ENCODE measurements at places on chromosomes 7 and 10.

GRCh38 chr7:110358028-110358427, 732.9 kb upstream of the LRRN3 start:
- no peak for DNase-seq

- no peak for DNase-seq
Measured at GRCh38 chr10:108735380-108735779, 1187.9 kb downstream of the XPNPEP1 start.

DNA sequence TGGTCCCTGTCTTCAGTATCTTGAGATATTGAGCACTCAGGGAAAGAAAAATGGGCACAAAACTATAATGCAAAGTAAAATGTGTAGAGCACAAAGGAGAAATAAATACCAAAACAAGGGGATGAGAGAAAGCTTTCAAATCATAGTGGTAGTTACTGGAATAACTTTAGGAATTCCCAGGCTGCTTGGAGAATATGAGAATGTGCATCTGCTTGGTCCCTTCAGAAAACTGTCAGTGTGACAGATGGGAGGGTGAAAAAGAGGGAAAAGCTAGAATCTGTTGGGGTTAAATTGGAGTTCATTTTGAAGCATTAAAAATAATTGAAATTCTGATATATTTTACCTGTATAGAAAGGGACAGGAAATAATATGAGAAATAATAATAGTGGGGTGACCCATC, 15.3 kb downstream of the ST7 start:
- no peak for DNase-seq

- DNase-seq, result no peak
Measured at GRCh38 chr10:31120392-31120791, 88.7 kb upstream of the ZNF438 start.

- no peak for DNase-seq
Measured at GRCh38 chr7:141208539-141208938, 134.7 kb downstream of the TMEM178B start.

DNA sequence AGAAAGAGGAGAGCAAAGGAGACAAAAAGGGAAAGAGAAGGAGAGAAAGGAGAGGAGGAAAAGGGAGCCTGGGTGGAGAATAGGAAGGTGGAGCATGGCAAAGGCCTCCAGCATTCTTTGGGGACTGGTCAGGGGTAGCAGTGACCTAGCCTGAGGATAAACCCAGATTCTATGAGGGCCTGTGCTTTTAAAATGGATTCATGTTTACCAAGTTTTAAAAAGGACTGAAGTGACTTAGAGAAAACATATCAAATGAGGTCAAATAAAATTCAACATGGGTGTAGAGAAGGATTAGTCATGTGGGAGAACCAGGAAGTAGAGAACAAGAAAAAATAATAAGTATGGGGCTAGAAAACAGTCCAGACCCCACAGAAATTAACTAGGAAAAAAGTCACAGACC, 20.7 kb downstream of the CREB3L2 start:
- DNase-seq, result no peak

DNA sequence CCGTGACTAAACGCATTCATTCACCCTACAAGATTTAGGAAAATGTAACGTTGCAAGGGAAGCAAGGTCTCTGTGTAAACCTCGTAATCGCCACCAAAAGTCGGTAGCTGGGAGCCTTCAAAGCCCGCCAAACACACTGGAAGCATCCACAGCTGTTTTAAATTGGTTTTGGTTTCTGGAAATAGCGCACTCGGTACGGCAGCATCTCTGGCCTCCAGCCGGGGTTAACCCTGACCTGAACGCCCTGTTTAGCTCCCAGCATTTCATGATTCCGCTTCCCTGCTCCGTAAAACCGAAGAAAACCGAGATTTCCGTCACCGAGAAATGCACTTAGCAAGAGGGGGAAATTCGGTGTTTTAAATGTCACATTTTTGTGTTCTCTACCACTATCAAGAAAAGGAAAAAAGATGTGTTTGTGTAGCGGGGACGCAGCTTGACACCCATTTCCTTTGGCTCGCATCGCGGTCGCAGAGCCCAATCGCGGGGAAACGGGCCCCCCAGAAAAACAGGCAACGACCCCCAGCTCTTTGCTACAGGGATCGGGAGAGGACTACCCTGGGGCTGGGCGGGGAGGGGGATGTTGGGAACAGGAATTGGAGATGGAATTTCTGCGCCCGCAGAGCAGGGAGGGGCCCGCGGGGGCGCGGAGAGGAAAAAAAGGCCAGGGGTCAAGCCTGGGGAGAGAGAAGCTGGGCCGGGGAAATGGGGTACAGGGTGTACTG, 646 bp downstream of the SGCE start:
- peak; percentile 38 for DNase-seq

DNA sequence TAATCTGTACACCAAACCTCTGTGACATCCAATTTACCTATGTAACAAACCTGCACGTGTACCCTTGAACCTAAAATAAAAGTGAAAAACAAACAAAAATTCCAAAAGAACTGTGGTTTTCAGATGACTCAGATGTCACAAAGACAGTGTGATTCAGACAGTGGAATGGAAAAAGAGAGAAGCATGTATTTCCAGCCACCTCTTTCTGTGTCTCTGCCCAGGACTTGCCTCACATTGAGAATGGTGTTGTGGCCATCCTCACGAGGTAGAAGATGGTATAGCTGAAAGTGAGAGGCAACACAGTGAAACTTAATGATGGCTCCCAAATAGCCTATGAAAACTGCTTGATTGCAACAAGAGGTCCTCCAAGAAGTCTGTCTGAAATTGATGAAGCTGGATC, 78.0 kb downstream of the ARL5B start:
- DNase-seq, result peak; percentile 55

DNA sequence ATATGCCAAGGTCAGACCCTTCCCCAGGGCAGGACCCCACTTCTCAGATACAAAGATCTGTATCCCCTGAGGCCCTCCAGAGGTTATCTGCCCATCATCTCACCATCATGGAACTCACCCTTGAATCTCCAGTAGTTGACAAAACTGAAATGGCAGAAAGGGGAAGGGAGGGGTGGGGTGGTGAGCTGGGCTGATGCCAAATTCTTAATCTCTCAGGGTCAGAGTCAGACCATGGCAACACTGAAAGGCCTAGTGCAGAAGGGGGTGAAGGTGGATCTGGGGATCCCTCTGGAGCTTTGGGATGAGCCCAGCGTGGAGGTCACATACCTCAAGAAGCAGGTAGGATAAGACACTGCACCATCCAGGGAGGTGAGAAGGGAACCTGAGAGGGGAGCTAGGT, 3.1 kb downstream of the CNPY4 start:
- DNase-seq, result no peak

GRCh38 chr10:114053946-114054345, 10.3 kb downstream of the ADRB1 start:
- peak; percentile 23 for DNase-seq

GRCh38 chr10:131820626-131821025, 80.2 kb upstream of the PPP2R2D start:
- no peak for DNase-seq

- DNase-seq, result peak; percentile 19
Measured at GRCh38 chr10:76071653-76072365, 640.4 kb downstream of the LRMDA start.

DNA sequence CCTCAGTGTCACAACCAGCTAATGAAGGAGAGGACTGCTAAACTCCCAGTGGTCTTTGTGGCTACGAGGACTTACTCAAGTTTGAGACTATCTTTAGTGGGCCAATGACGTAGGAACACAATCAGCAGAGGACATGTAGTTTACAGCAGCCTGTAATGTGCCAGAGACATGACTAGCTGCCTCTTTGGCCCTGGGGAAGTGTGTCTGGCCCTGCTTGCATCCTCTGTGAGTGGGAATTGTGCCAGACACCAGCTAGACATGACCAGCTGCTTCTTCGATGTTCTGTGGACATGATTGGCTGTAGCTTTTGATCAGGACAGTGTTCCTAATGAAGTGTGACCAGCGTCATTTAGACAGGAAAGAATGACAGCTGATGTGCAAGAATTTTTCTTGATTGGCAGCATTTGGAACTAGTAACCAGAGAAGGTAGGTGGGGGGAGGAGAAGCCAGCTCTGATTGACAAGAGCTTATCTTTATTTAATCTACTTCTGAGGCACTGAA, 141.7 kb downstream of the AUTS2 start:
- peak; percentile 45 for DNase-seq

DNA sequence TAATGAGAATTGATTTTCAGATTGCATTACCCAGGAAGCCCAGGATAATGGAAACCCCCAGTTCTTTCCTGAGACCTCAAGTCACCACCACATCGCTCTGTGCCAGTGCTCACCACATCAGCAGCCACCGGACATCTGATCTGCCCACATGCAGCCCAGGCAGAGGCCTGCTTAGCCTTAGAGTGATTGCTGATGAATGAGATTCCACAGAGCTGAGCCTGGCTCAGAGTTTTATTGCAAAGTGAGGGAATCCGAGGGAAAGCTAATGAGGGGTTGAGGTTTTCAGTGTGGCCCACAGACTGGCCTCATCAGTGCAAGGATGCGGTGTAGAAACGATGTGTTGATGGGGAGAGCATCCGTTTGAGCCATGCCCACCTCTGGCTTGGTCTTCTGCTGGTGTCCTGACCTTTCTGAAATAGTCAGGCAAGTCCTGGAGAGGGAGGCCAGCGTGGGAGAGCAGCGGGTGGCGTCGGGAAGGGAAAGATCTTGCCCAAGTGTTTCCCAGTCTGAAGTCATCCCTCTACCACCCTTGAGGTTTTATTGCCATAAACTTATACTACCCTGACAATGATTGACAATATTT, 120.3 kb downstream of the ITIH5 start:
- no peak for DNase-seq

- DNase-seq, result no peak
Measured at GRCh38 chr10:70292004-70292403, 8.2 kb upstream of the NPFFR1 start.

- DNase-seq, result no peak
Measured at GRCh38 chr10:63712717-63713115, 191.5 kb downstream of the REEP3 start.

DNA sequence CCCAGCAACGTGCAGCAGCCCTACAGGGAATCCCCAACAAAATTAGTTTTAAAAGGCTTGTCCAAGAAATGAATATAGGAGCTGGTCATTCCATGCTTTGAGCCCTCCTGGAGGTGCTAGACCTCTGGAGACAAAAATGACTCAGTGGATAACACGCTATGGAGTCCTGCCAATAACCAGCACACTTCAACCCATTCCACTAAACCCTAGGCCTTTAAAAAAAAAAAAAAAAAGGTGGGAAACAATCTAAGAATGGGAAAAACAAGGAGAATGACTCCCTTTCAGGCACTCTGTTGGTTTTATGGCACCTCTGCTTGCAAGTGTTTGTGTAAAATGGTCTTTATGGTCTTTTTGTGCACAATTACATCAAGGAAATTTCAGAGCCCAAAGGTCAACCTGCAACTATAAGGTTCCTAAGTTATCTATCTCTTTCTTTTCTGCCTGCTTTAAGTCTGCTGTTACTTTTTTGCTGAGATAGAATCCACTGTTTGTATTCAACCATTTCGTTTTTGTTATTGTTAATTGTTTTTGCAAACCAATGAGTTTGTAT, 21.3 kb downstream of the AVL9 start:
- no peak for DNase-seq

DNA sequence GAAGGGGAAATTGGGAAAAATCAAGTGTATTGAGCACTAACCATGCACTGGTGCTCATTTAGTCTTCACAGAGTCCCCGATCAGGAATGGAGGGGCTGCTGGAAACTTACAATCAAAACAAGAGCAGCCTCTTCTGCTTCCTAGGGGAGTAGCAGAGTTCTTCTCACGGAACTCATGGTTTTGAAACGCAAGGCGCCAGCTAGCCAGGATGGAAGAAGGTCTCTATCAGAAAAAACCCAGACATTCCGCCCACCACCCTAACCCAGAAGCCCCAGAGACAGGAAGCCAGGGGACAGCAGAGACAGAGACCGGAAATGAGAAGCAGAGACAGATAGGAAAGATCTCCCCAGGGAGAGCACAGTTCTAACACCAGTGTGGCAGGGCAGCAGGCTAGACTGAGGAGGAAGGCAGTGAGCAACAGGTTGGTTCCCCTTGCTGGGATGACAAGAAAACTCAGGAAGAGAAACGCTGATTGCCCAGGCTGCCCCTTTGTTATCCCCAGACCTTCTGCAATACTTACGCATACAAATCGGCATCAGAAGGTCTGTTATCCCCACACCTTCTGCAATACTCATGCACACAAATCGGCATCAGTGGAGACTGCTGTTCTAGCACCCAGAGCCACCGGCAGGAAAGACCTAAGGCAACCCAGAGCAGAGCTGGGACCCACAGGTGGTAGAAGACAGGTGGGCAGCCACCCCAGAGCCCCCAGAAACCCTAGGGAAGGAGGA, 99.2 kb downstream of the CPXM2 start:
- no peak for DNase-seq

GRCh38 chr10:49287689-49288340, 11.2 kb upstream of the C10orf71 start:
- no peak for DNase-seq

DNA sequence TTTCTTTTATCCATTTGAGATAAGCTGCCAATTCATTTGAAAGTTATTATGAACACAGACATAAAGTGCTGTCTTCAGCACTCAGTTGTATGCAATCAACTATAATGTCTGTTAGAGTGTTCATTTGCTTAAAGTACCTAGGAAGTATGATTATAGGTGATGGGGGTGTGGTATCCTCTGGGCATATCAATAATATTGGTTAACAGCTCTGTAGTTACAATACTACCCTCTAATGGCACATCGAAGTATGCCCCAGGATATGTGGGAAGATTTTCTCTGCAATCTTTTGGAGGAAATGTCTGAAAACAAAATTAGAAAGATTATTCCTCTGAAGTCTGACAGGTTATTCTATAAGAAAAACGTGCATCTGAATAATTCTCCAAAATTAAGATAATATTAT, 429.7 kb downstream of the ARL4A start:
- DNase-seq, result peak; percentile 14

DNA sequence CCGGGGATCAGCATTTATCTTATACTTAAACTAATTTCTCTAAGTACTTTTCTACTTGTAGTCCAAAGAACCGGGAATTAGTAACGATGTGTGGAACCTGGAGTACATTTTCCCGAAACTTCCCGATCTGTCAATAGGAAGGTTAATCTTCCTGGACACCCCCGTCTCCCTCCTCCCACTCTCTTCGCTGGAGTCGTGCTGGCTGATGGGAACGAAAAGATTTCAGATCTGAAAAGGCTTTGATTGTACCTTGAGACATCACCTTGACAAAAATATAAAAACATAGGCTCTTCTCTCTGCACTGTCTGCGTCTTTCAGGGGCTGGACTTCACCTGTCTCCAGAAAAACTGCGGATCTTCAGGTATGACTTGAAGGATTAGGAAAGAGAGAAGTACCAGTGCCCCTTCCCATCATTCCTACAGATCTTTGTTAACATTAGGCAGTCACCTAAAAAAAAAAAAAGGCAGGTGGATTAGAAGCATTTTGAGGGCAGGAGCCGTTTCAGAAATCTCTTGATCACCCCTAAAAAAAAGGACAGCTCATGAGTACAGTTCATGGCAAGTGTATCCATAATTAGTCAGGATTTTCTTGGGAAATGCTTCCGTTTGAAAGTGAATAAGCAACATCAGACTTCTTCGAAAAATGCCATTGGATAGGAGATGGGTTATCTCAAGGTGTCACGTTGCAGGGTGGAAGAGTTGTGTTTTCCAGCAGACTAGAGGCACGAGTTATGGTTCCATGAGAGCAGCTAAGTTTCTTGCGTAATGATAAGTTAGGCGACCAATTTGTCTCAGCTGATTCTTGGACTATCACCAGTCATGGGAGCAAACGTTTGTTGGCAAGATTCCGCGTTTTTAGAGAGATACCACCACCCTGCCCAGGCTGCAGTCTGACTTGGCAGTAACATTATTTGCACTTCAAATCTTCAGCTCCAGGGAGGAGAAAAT, 7.8 kb upstream of the BAMBI start:
- no peak for DNase-seq

GRCh38 chr10:25382029-25382810, 207.4 kb downstream of the GPR158 start:
- no peak for DNase-seq

- no peak for DNase-seq
Measured at GRCh38 chr10:58757352-58758065, 244.8 kb downstream of the BICC1 start.
